ENCODE measurements at places on chromosomes 5 and 9. TPM values are rescaled to one million over a fixed set of nuclear protein-coding genes. Genes with fewer than 3 reads are reported as not detected.

The C7 gene
- total RNA-seq, result 2.4 TPM

The SCGB3A2 gene
- total RNA-seq, result not detected

The ANGPTL2 gene
- 47.5 TPM for total RNA-seq

The SPINK13 gene
- not detected for total RNA-seq

The TAL2 gene
- total RNA-seq, result not detected

The DMRT3 gene
- total RNA-seq, result not detected

The ITK gene
- not detected for total RNA-seq

The CYSTM1 gene
- 35.8 TPM for total RNA-seq

The PCDHGB6 gene
- total RNA-seq, result 3.8 TPM

The HTR4 gene
- not detected for total RNA-seq

The FRRS1L gene
- 0.18 TPM for total RNA-seq

The NUTM2G gene
- not detected for total RNA-seq

The FSTL4 gene
- total RNA-seq, result not detected

The ALDH1A1 gene
- 8.8 TPM for total RNA-seq

The C5orf52 gene
- not detected for total RNA-seq

The RGS7BP gene
- total RNA-seq, result 0.72 TPM

The ENTREP1 gene
- total RNA-seq, result 0.41 TPM

The IFNK gene
- not detected for total RNA-seq

The KIF24 gene
- total RNA-seq, result 0.74 TPM

The CDHR2 gene
- total RNA-seq, result not detected

The PDE8B gene
- total RNA-seq, result not detected

The INSYN2B gene
- total RNA-seq, result 7.8 TPM

The PCA3 gene
- not detected for total RNA-seq

The GGTA1 gene
- total RNA-seq, result 0.18 TPM

The ASB6 gene
- total RNA-seq, result 7.0 TPM

The JAKMIP2 gene
- 1.4 TPM for total RNA-seq

The SNAPC3 gene
- 43.3 TPM for total RNA-seq

The TAF11L12 gene
- total RNA-seq, result not detected

The GPR151 gene
- total RNA-seq, result not detected

The FOXD4L3 gene
- not detected for total RNA-seq

The LHX3 gene
- total RNA-seq, result not detected

The GDF9 gene
- 0.18 TPM for total RNA-seq

The PAIP1 gene
- total RNA-seq, result 81.2 TPM

The DCAF12 gene
- 25.9 TPM for total RNA-seq

The AGXT2 gene
- not detected for total RNA-seq

The CDK9 gene
- total RNA-seq, result 51.5 TPM

The CLTA gene
- total RNA-seq, result 451 TPM

The PTGES gene
- 30.9 TPM for total RNA-seq

The BTNL8 gene
- not detected for total RNA-seq

The LCN15 gene
- total RNA-seq, result not detected

The SLC34A3 gene
- not detected for total RNA-seq

The CTNND2 gene
- total RNA-seq, result 1.9 TPM

The ZNF883 gene
- total RNA-seq, result 4.3 TPM

The TAF9 gene
- 29.3 TPM for total RNA-seq
